ENCODE measurements at places on chromosomes 3 and 15. TPM values are rescaled to one million over a fixed set of nuclear protein-coding genes. Genes with fewer than 3 reads are reported as not detected.

Gene CPNE9
- total RNA-seq: not detected

Gene TRPM1
- total RNA-seq: not detected

Gene ZNF385D
- 19.8 TPM for total RNA-seq

Gene CCNB2
- 1.2 TPM for total RNA-seq

Gene MAPKBP1
- total RNA-seq: 20.5 TPM

GRCh38 chr15:57343048-57343447 lies 33.3 kb upstream of the CGNL1 start:
- no peak for DNase-seq
- H3K4me1 ChIP-seq: peaks cover 7% of the 10 kb centered on the region
- H3K27me3 ChIP-seq: no peaks in the 10 kb centered on the region
- H3K27ac ChIP-seq: no peak overlapping the region
- H3K4me3 ChIP-seq: no peak overlapping the region
- H3K36me3 ChIP-seq: no peaks in the 10 kb centered on the region

- H3K36me3 ChIP-seq: no peaks in the 10 kb centered on the region
- peaks cover 54% of the 10 kb centered on the region for H3K4me1 ChIP-seq
- H3K27ac ChIP-seq: peak overlapping the region; percentile 96
- H3K4me3 ChIP-seq: peak overlapping the region; percentile 50
- H3K27me3 ChIP-seq: no peaks in the 10 kb centered on the region
Measured at GRCh38 chr3:188948281-188948996, 223.3 kb upstream of the TPRG1 start.

- H3K36me3 ChIP-seq: no peaks in the 10 kb centered on the region
- H3K27ac ChIP-seq: no peak overlapping the region
- no peak overlapping the region for H3K4me3 ChIP-seq
- no peaks in the 10 kb centered on the region for H3K27me3 ChIP-seq
- no peak for DNase-seq
- H3K4me1 ChIP-seq: no peaks in the 10 kb centered on the region
Measured at GRCh38 chr3:56126632-56127031, 341.6 kb downstream of the ERC2 start.

- peak overlapping the region; percentile 79 for H3K27ac ChIP-seq
- no peak overlapping the region for H3K4me3 ChIP-seq
- H3K4me1 ChIP-seq: no peaks in the 10 kb centered on the region
- peak; percentile 48 for DNase-seq
Measured at GRCh38 chr3:57971975-57972374, 36.2 kb upstream of the FLNB start.

DNA sequence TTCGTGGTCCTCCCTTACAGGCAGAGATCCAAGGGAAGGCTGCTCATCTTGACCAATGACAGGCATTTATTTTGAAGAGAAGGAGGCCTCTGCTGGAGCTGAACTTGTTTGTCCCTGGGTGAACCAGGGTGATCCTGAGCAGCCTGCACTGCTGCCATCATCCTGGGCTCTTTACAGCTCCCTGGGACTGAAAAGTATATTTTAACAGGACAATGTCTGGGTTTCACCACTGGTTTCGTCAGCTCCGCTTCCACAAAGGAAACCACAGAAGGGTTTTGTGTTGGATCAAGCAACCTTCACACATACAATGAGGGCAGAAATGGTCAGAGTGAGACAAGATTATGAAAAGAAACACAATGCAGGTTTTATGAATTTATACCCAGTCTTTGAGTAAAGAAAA lies 400.7 kb upstream of the TPM1 start:
- no peaks in the 10 kb centered on the region for H3K27me3 ChIP-seq
- no peaks in the 10 kb centered on the region for H3K36me3 ChIP-seq
- H3K4me3 ChIP-seq: no peak overlapping the region
- H3K4me1 ChIP-seq: peaks cover 13% of the 10 kb centered on the region
- no peak overlapping the region for H3K27ac ChIP-seq

- no peak overlapping the region for H3K4me3 ChIP-seq
- H3K27me3 ChIP-seq: no peaks in the 10 kb centered on the region
- H3K27ac ChIP-seq: peak overlapping the region; percentile 16
- no peaks in the 10 kb centered on the region for H3K36me3 ChIP-seq
- no peak for DNase-seq
Measured at GRCh38 chr3:15292765-15293522, 39.4 kb downstream of the SH3BP5 start.

DNA sequence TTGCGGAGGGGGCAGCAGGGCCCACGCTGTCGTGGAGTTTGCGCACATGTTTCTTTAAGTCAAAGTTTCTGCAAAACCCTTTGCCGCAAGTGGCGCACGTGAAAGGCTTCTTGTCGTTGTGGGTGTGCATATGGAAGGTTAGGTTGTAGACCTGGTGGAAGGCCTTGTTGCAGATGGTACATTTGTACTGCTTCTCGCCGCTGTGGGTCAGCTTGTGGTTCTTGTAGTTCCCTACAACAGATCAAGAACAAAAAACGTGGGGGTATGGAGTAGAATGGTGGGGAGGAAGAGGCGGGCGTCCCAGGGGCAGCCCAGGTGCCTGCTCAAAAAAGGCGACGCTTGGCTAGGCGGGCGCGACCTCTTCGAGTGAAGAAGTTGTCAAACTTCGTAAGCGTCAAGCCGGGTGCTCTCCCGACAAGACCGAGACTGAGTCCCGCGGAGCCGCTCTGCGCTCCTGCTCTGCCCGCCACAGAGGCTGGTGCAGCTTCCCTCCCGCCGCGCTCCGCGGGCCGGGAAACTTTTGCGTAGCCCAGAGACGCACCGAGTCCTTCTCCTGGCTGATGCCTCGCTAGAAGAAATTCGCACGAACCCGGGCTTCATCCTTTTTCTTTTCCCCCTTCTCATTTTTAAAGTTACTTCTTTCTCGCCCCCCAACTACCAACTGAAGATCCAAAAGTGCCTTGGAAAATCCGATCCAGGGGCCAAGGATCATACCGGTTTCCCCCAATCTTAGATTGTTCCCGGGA lies 3.1 kb downstream of the FEZF2 start:
- peaks cover 82% of the 10 kb centered on the region for H3K27me3 ChIP-seq
- no peak for DNase-seq
- H3K4me3 ChIP-seq: no peak overlapping the region
- no peaks in the 10 kb centered on the region for H3K36me3 ChIP-seq

DNA sequence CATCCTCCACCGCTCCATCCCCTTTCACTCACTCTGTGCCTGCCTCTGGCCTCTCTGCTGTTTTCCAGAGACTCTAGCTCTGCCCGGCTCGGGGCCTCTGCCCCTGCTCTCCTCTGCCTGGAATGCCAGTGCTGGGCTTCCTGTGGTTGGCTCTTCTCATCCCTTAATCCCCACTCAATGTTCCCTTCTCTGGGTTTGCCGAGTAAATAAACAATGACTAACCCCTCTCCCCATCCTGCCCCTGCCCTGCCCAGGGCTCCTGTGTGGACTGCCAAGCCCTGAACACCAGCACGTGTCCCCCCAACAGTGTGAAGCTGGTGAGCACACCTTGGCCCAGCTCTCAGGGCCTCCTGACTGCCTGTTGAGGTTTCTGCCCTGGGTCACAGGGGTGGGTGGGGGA lies 12.2 kb downstream of the STAB1 start:
- no peaks in the 10 kb centered on the region for H3K27me3 ChIP-seq
- H3K4me1 ChIP-seq: no peaks in the 10 kb centered on the region
- H3K27ac ChIP-seq: no peak overlapping the region
- H3K4me3 ChIP-seq: no peak overlapping the region

DNA sequence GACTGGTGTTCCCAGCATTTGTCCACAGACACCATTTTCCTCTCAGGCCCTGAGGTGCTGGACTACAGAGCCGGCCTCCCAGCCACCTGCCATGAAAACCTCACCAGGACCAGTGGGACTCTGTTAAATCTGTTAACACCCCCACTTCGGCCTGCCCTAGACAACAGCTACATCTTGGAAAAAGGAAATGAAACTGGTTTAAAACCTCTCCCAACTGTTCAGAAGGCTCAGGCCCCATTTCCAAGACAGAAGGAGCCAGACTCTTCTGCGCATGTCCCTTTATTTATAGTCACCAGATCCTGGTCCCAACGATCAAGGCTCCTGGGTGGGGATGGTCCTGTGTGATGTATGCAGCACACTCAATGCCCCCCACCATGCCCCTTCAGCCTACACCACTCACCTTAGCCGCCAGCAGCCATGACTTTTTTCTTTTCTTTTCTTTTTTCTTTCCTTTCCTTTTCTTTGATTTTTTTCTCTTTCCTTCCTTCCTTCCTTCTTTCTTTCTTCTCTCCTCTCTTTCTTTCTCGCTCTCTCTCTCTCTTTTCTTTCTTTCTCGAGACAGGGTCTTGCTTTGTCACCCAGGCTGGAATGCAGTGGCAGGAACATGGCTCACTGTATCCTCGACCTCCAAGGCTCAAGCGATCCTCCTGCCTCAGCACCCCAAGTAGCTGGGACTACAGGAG lies 25.5 kb upstream of the FLNB start:
- no peaks in the 10 kb centered on the region for H3K36me3 ChIP-seq
- no peak overlapping the region for H3K27ac ChIP-seq
- peaks cover 7% of the 10 kb centered on the region for H3K4me1 ChIP-seq
- H3K4me3 ChIP-seq: no peak overlapping the region
- H3K27me3 ChIP-seq: no peaks in the 10 kb centered on the region

- DNase-seq: no peak
- no peak overlapping the region for H3K27ac ChIP-seq
- H3K27me3 ChIP-seq: no peaks in the 10 kb centered on the region
- H3K36me3 ChIP-seq: peaks cover 29% of the 10 kb centered on the region
- no peak overlapping the region for H3K4me3 ChIP-seq
Measured at GRCh38 chr3:129521611-129522010, 6.8 kb upstream of the RHO start.

DNA sequence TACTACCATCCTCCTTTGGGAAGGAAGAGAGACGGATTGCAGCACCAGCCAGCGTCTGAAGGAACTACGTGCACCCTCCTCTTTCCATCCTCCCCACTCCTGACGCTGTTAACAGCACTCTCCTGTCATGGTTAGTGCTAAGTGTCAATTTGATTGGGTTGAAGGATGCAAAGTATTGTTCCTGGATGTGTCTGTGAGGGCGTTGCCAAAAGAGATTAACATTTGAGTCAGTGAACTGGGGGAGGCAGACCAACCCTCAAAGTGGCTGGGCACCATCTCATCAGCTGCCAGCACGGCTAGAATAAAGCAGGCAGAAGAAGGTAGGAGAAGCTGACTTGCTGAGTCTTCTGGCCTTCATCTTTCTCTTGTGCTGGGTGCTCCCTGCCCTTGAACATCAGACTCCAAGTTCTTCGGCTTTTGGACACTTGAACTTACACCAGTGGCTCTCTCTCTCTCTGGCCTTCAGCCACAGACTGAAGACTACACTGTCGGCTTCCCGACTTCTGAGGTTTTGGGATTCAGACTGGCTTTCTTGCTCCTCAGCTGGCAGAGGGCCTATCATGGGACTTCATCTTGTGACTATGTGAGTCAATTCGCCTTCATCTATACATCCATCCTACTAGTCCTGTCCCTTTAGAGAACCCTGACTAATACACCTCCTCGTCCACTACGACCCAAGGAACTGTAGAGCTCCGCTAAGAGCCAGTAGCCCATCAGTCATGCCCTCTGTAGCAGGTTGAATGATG lies 128.2 kb upstream of the HES1 start:
- no peak for DNase-seq
- no peak overlapping the region for H3K27ac ChIP-seq
- H3K4me1 ChIP-seq: peaks cover 24% of the 10 kb centered on the region

DNA sequence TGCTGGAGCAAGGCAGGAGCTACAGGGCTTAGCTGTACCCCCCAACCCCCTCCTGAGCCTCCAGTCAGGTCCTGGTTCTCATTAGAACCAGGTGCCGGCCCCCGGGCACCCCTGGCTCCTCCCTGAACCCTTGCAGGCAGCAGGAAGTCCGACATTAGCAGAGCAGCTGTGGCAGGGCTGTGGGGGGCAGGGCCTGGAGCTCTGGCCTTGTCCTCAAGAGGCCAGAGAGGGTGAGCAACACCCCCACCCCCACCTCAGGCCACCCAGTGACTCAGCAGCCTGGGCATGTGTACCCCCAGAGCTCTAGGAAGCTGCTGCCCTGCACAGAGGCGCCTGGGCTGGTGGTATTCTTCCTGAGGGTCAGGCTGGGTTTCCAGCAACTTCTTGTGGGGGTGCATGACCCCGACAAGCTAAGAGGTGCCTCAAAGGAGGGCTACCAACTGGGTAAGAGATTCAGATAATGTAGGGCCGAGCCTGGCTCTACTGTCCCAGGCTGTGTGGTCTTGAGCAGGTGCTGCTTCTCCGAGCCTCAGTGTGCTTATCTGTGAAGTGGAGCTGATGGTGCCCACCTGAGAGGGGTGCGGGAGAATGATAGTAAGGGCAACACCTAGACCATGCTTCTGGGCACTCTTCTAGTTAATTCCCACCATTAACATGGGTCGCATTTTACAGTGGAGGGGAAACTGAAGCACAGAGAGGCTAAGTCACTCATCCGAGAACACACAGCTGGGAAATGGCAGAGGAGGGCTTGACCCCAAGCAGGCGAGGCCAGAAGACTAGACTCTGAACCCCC lies 16.0 kb downstream of the H1-8 start:
- no peak overlapping the region for H3K4me3 ChIP-seq
- DNase-seq: no peak
- peak overlapping the region; percentile 18 for H3K27ac ChIP-seq
- H3K4me1 ChIP-seq: peaks cover 98% of the 10 kb centered on the region

DNA sequence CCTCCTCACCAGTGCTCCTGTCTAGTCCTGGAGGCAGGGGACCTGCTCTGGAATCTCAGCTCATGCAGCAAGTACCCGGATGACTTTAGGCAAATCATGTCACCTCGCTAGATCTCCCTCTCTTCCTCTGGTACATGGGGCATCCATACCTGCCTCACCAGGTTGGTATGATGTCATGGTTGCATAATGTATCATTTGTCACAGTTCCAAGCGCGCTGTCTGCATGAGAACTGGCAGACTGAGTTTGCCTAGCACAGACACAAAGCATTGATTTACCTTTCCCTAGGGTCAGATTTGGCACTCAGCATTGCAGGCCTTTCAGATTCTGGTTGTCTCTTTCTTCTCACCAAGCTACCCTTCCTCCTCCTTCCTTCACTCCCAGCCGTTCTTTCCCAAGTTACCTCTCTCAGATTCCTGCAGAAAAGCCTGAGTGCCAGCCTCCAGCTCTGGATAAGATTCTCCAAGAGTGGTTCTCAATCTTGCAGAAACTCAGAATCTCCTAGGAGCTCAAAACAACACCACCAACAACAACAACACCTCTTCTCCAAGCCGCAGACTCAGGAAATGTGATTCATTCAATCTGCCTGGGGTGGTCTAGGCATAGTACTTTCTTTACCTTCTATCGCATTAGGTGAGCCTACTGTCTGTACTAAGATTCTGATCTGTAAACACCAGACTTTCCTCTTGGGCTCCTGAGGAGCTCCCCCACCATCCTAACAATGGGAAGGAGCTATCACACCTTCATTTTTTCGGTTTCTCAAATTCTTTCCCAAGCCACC lies 29.5 kb downstream of the FAM43A start:
- no peak overlapping the region for H3K27ac ChIP-seq
- DNase-seq: no peak
- peaks cover 12% of the 10 kb centered on the region for H3K4me1 ChIP-seq

DNA sequence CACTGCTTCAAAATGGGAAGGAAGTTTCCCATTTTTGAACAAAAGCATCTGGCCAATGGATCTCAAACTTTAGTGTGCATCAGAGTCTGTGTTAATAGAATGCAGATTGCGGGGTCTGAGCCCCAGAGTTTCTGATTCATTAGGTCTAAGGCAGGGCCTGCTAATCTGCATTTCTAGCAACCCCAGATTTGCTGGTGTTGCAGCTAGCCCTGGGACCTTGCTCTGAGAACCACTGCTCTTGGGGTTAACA lies 30.7 kb upstream of the USP3 start:
- H3K27me3 ChIP-seq: no peaks in the 10 kb centered on the region
- H3K27ac ChIP-seq: no peak overlapping the region
- DNase-seq: no peak
- H3K4me3 ChIP-seq: no peak overlapping the region
- peaks cover 7% of the 10 kb centered on the region for H3K4me1 ChIP-seq
- H3K36me3 ChIP-seq: no peaks in the 10 kb centered on the region

Data from heart left ventricle (tissue), 16 donors.